ENCODE measurements at places on chromosomes 4 and X.

- DNase-seq, result no peak
Measured at GRCh38 chr4:165906272-165906671, 33.2 kb downstream of the TLL1 start.

DNA sequence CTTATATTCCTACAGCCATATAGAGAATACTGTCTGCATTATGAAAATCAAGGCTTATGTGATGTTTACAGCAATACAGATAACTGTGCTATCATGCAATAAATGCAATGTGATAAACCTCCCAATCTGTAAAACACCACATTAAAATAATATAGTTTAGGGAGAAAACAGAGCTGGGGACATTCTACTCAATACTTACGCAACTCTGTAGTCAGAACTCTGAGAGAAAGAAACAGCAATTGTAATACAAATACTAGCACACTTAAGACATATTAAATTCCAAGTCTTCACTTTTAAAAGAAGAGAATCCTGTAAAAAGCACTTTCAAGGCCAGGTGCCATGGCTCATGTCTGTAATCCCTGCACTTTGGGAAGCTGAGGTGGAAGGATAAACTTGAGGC, 61.4 kb downstream of the ANKRD17 start:
- no peak for DNase-seq

DNA sequence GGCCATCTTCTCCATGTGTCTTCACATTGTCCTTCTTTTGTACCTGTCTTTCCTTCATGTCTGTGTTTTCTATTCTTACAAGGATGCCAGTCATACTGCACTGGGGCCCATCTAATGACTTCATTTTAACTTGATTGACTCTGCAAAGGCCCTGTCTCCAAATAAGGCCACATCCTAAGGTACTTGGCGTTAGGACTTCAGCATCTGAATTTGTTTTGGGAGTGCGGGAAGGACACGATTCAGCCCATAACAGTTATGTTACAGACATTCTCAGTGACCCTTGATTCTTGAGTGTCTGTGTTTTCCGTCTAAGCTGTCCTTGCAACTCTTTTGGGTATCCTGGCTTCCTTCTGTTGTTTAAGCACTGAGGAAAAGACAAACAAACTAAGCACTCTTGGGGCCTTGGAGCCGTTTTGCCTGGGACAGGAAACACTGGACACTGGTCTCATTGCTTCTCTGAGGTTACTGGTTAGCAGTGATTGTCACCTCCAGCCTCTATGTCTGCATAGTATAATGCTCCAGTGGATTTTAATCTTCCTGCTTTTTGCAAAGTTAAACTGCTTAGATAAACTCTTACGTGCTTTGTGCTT, 80.7 kb downstream of the SNX25 start:
- no peak for DNase-seq

DNA sequence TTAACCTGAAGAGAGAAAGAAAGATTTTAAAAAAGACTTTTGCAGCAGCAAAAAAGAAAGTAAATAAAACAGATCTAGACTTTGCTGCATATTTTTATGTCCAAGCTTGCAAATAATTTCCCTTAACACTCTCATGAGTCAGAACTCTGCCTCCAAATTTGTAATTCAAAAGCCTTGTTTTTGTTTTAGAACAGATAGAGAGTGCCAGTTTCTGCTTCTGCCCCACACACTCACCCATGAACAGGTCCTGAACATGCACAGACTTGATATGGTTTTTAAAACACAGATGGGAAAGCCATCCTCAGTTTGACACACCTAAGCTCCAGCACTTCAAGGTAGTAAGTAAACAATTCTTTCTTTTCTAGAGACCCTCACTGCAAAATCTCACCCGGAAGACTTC, 39.7 kb upstream of the VCX3B start:
- no peak for DNase-seq

- no peak for DNase-seq
Measured at GRCh38 chr4:166252487-166253402, 379.7 kb downstream of the TLL1 start.

GRCh38 chrX:106144755-106145639, 23.1 kb upstream of the PWWP3B start:
- no peak for DNase-seq

GRCh38 chrX:9196961-9197640, 163.2 kb upstream of the FAM9B start:
- DNase-seq, result no peak

GRCh38 chr4:52192721-52193135, 141.6 kb downstream of the SPATA18 start:
- no peak for DNase-seq

- no peak for DNase-seq
Measured at GRCh38 chrX:131747173-131747572, 203.3 kb downstream of the OR13H1 start.

- DNase-seq, result no peak
Measured at GRCh38 chrX:19059067-19059466, 63.2 kb downstream of the ADGRG2 start.

Measured in stimulated activated CD8-positive, alpha-beta memory T cell treated with anti-CD3 and anti-CD28 coated beads, Interleukin-2, amount 100 ng/mL, for 1 hour (primary cell).